AML-193 (cell line): ENCODE measurements at places on chromosomes 7 and 10.
A peak's percentile ranks its signal among the peaks of the same experiment; 100 is the strongest.

GRCh38 chr7:119783799-119784198 is 489.2 kb upstream of the KCND2 start:
- no peak for DNase-seq

GRCh38 chr7:13639396-13639795 is 350.1 kb downstream of the ETV1 start:
- no peak for DNase-seq

DNA sequence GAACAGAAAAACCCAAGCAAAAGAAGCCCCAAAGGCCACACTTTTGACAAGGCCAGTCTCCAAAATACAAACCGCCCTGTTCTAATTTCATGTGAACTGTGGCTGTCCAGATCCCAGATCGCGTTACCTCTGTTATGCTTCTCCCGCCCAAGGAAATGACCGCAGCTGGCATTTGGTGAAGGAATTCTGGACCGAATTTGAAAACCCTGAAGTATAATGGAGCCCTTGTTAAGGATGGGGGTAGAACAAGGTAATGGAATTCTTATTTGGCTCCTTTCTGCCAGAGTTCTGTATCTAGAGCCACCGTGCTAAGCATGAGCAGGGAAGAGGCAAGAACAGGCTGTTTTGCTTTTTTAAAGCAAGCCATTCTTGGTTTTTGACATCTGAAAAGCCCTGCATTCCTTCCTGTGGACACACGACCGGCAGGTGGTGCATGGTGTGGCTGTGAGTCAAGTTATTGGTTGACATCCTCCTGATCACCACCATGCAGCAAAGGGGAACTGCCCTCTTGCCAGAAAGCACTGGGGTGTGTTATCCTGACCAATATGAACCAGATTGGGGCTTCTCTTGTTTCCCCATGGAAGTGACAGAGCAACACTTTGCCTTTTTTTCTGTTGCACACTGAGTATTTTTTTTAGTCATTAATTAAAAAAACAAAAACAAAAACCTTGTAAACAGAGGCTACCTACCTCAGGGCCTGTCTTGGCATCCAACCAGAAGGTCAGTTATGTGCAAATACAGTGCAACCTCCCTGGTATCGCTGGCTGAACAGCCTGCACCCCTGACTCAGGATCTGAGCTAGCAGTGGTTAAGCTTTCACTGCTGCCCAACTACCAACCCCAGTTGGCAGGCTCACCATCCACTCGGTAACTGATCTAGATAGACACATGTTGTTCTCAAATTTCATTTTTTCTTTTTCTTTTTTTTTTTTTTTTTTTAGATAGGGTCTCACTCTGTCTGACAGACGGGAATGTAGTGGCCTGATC is 14.2 kb downstream of the UCMA start:
- peak; percentile 41 for DNase-seq

DNA sequence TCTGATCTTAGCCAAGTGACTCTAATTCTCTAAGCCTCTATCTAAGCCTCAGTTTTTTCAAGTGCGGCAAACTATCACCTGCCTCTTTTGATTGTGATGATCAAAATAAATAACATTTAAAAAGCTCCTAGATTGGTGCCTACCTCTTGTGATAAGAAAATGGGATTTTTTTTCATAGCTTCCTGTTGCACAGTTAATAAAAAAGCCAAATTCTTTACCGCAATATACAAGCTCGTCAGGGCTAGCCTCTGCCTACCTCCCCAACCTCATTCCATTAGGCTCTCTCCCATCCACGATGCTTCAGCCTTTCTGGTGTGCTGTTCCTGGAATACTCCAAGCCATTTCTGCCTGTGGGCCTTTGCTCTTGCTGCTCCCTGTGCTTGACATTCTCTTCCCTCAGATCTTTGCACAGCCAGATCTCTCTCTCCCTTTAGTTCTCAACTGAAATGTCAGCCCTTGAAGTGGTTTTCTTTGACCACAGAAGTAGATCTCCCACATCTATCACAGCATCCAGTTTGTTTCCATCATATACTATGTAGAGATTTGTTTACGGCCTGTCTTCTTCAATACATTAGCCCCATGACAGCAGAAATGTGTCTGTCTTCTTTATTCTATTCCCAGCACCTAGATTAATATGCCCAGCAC is 48.8 kb downstream of the SFR1 start:
- no peak for DNase-seq

GRCh38 chr7:26645121-26645520 is 219.3 kb downstream of the SKAP2 start:
- no peak for DNase-seq

DNA sequence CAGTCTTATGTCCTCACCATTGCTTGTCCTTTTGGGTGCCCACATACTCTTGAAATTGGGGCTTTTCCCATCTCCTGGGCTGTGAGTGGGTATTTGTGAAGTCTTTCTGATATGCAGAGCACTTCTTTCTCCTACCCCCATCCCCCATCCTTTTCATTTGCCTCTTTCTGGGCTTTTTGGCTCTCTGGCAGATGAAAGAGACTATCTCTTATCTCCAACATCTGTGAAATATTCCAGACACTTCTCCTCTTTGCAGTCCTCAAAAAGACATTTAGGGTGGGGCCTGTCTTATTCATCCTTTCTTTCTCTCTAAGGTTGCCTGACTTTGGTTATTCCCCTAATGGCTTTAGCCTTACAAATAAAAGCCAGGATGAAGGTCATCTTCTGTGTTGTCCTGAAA is 462.2 kb upstream of the MKI67 start:
- no peak for DNase-seq

- DNase-seq: no peak
These were observed 51.0 kb downstream of the ATXN7L1 start for GRCh38 chr7:105825371-105825770.

DNA sequence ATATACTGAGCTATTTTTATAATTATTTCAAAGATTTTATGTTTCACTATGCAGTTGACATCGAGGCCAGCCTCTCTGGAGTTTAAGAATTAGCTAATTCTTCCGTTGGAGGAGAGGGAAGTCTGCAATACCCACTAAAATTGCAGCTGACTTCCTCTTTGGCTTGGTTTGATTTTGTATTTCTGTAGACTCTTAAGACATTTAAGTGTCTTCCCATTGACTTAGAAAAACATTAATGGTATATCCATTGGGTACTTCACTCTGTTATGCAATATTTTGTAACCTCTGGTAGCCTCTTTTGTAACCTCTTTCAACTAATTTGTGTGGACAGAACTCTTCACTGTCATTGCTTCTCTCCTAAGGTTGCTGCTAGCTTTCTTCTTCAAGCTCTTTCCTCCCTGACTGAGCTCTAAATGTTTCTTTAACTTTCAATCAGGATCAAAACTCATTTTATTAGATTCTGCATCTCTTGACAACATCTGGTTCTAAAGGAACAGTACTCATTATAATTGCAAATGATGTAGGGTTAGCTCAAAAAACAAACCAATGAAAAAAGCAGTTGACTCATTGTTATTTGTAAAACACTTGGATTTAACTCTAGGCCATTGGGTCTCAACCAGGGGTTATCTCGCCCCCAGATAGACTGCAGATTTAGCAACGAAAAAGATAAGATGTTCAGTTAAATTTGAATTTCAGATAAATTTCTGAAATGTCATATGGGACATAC is 1.7 kb upstream of the ANKRD22 start:
- DNase-seq: peak; percentile 98

- DNase-seq: no peak
These were observed 395.9 kb downstream of the AUTS2 start for GRCh38 chr7:69994218-69994617.

GRCh38 chr10:11274452-11274851 is 256.8 kb downstream of the CELF2 start:
- no peak for DNase-seq

GRCh38 chr10:67098461-67098860 is 172.6 kb downstream of the LRRTM3 start:
- DNase-seq: no peak

GRCh38 chr7:157932498-157933218 is 595.9 kb downstream of the DNAJB6 start:
- DNase-seq: no peak

- no peak for DNase-seq
These were observed 56.4 kb upstream of the DKK1 start for GRCh38 chr10:52257692-52258075.
